Activated T-helper 1 cell treated with anti-CD3 and anti-CD28 coated beads, Interleukin-2, amount 50 U/mL, for 16 hours (primary cell): ENCODE measurements at places on chromosomes 16 and 17.

DNA sequence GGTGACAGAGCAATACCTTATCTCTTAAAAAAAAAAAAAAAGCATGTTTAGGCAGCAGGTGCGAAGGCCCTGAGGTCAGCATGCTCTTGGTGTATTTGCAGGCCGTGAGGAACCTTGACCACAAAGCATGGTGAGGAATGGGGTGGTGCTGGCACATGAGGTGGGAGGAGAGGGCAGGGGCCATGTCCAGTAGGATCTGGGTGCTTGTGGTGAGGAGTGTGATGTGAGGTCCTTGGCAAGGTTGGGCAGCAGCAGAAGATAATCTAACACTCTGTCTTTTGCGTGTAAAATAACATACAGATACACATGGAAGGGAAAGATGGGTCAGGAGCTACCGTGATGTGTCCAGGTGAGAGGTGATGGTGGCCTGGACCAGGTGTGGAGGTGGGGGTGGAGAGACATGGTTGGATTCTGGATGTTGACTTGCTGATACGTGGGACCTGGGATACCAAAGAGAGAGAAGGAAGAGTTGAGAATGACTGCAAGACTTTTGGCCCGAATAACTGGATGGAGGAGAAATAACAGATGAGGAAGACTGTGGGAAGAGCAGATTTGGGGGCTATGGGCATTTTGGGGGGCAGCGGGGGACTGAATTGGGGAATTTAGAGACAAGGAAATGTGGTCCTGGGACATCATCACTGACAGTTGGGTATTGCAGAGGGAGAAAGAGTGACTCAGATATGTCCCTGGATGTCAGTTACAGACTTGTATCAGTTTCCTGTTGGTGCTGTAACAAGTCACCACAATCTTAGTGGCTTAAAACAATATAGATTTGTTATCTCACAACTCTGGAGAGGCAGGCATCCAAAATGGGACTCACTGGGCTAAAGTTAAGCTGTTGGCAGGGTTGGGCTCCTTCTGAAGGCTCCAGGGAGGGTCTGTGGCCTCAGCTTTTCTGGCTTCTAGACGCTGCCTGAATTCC is 274.9 kb downstream of the HAPSTR1 start:
- DNase-seq, result no peak

GRCh38 chr16:47644661-47645060 is 183.5 kb downstream of the PHKB start:
- no peak for DNase-seq

DNA sequence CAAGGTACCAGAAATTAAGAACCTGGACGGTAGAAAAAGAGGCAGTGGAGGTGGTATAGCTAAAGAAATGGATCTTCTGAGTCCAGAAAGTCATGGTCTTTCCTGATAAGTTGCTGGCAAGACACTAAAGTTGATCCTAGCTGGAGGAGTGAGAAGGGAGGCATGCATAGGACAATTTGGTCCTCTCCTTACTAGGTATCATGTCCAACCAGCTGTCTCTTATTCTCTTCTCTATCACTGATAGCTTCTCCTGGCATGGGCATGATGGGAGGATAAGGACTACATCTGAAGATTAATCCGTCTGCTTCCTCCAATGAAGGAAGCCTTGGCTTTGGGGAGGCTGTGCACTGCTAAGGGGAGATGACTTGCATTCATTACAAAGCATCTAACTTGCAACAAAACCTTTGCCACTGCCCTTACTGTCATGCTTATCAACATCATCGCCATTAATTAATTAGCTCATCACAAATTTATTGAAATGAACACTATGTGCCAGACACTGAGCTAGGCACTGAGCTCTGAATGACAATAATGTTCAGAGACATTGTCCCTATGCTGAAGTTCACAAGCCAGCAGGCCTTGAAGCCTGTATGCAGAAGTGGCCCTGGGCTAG is 3.1 kb upstream of the FAM117A start:
- no peak for DNase-seq

DNA sequence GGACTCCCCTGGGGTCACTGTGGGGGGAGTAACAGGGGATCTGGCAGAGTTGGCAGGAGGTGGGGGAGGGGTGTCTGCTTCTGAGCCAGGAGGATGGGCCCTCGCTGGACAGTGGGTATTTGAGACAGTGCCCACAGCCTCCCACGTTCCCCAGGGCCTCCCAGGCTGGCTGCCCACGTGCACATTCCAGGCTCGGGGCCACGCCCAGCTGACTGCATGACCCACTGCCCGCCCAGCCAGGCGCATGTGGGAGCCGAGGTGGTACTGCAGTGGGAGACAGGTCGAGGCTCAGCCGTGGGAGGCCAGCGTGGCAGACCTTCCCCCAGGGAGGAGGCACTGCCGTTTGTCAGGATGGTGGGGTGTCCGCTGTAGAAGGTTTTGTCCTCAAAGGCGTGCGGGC is 38.8 kb downstream of the BAHCC1 start:
- no peak for DNase-seq

- no peak for DNase-seq
Measured at GRCh38 chr17:50152736-50153135, 2.3 kb upstream of the PPP1R9B start.

DNA sequence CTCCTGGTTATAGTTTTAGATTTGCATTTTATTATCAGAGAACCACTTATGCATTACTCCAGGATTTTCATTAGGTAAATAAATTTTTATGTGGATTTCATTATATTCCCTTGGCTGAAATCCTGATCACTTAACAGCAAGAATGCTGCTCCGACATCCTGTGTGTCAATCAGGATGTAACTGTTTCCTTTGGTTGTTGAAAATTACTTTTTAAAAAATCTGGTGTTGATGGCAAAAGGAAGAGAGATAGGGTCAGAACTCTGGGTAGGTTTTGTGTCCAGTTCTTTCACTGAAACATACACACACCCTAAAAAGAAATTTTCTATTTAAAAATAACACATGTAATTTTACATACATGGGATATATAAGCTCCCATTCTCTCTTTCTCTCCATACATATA is 30.9 kb downstream of the ZNF423 start:
- no peak for DNase-seq

DNA sequence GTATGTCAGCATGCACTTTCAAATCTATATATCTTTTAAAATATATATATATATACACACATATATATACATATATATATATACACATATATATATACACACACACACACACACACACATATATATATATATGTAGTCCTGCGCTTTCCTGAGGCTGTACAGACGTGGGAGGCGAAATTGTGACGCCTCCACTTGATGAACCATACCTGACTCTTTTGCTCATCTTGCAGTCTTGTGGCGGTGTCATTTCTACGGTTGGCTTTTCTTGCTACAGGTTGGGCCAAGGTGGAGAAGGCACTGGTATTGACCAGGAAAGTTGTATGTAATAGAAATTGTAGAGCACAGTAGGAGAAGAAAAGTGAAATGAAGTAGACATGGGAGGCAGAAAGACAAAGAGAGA is 88.2 kb downstream of the RBFOX1 start:
- no peak for DNase-seq

DNA sequence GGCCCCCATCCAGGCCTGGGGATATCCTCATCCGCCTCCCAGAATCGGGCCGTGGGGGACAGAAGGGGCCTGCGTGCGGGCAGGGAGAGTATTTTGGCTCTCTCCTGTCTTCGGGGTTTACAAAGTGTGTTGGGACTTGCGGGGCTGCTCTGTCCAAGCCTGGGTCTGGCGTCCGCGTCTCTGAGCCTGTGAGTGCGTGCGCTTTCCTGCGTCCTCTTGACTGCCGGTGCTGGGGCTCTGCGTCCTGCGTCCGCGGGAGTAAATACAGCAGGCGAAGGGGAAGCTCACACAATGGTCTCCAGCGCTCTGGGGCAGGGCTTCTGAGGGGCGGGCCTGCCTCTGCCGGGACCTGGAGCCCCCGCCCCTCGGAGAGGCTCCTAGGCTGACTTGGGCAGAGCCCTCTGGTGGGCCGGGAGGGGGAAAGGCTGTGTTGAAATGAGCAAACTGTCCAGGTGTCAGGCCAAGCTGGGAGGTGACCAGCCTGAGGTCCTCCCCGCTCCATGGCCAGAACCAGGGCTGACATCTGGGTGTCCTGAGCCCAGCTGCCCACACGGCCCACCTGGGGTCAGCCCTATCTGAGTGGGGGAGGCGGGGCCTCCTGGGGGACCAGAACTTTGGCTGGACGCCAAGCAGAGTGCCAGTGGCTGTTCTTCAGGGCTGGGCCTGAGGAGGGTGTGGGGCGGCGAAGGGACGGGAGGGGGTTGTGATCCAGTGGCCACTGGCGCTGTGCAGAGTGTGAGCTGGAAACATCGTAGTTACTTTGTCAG is 233.6 kb downstream of the SEC14L1 start:
- DNase-seq, result peak; percentile 58

DNA sequence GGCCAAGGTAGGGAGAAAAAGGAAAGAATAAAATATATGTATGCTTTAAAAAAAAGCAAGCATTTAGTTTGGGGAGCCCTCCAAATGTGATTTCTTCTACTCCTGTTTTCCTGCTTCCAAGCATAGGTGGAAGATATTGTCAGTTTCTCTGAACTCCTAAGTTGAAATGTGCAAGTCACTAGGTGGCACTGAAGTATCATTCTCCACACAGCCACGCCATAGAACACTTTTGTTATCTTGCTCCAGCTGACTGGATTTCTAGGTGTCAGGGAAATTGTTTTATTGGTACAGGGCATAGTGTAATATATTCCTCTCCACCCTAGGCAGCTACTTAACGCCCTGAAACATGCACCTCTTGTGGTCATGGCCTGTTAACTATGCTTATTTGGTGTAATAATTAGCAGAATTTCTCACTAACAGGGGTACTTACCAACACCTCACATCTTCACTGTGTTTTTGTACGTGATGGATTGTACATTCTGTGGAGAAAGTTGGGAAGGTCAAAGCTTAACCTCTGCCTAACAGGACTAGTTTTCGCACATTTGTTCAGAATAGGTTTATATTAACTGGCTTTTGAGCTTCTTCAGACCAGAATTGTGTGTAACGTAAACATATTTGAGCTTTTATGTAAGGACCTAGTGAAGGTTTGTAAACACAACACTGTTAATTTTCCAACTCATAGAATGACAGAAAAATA is 69.3 kb downstream of the FTO start:
- DNase-seq, result no peak

DNA sequence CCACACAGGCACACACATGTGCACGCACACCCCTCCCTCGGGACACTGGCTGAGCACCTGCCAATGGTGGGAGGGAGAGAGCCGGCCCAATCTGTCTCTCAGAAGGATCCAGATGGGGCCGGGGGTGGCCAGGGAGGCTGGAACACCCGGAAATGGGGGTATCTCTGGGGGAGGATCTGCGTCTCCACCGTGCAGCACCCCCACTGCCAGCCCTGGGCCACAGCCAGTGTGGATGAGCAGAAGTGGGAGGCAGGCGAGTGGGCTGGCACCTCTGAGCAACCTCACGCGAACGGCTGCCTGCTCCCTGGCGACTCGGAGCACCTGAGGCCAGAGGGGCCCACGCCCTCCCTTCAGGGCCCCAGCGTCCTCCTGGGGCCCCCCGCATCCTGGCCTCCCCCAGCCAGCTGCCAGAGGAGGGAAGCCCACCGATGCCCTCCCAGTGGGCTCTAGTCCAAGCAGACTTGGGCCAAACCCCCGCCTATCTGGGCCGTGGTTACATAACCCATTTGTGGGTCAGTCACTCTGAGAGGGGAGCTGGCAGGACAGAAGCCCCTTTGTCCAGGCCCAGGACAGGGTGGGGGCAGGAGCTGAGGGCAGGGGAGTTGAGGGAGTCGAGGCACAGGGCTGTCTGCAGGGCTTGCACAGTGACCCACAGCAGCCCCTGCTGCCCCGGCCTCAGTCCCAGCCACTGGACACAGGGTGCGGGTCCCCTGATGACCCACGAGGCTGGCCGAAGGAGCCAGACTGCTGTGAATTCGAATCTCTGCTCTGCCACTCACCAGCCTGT is 5.6 kb downstream of the CASKIN1 start:
- DNase-seq, result no peak

DNA sequence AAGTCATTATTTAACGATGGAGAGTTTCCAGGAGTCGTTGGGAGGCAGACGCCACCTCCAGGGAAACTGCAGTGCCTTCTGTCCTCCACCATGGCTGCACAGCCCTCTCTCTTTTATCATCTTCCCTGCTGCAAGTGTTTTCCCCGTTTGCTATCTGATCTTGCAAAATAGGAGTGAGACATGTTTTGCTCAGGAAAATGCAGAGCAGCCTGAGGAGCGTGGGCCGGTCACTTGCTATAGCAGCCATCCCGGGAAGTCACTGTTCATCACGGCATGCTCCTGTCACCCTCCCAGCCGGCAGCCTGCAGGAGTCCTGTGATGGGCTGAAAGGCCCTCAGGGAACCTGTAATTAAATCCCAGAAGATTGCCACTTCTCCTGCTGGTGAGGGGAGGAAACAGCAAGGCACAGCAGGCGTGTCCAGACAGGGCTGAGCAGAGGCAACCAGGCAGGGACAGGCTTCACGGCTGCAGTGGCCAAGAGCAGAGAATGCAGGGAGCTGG is 143.1 kb downstream of the GSG1L start:
- DNase-seq, result no peak

- DNase-seq, result no peak
Measured at GRCh38 chr16:52265446-52265861, 281.5 kb downstream of the TOX3 start.

DNA sequence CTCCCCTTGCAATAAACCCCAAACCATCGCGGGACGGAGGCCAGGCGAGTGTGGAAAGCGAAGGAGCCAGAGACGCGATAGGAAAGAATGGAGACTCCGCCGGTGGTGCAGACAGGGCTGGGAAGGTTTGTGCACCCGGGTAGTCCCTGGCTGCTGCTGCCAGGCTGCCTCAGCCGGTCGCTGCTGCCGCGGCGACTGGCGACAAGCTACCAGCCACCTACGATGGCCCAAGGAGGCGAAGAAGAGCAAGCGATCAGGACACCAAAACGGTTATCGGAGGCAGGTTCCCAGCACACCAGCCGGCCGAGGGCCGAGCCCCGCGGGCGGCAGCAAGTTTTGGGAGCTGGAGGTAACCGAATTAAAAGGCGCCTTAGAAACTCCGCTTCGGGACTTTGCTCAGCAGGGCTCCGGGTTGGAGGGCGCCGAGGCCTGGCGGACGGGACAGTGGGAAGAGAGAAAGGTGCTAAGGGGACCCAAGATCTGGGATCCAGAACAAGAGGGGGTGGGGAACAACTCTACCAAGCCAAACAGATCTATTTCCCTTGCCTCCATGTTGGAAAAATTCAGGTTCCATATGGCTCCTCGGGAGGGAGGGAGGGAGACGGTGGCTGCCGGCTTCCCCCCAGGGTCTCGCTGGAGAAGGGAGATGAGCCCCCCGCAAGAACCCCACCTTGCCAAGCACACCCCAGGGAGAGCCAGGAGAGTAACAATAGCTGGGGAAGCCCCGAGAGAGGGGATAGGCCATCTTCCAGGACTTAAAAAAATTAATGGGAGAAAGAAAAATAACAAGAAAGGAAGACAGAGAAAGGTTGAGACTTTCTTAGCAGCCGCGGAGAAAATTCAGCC is 9.7 kb upstream of the HOXB2 start:
- no peak for DNase-seq

DNA sequence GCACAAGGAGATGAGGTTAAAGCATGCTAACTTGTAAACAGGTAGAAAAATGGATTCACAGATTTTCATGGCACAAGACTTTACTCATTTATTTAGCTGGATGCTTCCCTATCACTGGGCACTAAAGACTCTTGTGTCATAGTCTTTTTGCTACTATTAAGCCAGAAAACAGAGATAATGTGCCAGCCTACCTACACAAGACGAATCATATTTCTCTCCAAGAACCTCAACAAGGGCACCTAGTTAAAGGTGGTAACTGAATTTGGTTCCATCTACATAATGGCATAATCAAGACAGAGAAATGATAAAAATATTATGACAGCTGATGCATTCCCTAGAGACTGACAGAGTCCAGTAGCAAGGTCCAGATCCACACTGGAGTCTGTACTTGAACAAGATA is 3.8 kb downstream of the NACA2 start:
- no peak for DNase-seq
